ENCODE measurements at places on chromosomes 12 and 14. TPM values are rescaled to one million over a fixed set of nuclear protein-coding genes. Genes with fewer than 3 reads are reported as not detected.
A peak's percentile ranks its signal among the peaks of the same experiment; 100 is the strongest.

GRCh38 chr12:82176761-82177490 is 181.3 kb downstream of the CCDC59 start:
- no peak for DNase-seq

- no peak for DNase-seq
Measured at GRCh38 chr12:6546016-6546415, 9.8 kb downstream of the IFFO1 start.

DNA sequence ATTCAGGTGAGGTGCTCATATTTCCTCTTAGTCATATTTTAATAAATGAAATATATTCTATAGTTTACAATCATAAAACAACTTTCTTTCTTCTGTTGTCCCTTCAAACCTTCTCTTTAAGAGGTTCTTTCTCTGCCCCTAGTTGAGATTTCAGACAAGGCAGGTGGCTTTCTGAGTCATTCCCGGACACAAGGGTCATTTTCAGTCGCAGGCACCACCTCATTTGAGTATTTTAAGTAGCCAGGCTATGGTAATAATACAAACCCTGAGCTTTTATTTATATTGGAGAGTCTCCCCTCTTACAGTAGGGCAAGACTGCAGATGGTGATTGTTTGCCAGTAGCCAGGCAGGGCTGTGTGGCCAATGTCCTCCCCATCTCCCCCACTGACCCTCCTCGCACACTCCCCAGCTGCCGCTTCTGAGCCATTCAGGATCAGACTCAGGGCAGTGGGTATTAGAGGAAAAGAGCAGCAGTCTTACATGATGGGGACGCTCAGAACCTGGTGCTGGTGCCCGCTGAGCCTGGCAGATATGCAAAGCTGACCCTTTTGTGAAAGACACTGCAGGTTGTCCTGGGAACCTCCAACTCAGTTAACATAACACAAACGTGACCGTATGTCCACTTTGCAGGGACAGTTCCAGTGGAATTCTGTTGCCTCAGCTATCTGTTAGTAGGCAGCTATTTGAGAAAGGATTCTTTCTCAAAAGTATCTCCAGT is 101.1 kb upstream of the BCL2L14 start:
- DNase-seq = no peak

- DNase-seq = peak; percentile 35
Measured at GRCh38 chr14:102591372-102591943, 991 bp upstream of the RCOR1 start.

- DNase-seq = no peak
Measured at GRCh38 chr14:78153064-78153341, 17.2 kb upstream of the NRXN3 start.

DNA sequence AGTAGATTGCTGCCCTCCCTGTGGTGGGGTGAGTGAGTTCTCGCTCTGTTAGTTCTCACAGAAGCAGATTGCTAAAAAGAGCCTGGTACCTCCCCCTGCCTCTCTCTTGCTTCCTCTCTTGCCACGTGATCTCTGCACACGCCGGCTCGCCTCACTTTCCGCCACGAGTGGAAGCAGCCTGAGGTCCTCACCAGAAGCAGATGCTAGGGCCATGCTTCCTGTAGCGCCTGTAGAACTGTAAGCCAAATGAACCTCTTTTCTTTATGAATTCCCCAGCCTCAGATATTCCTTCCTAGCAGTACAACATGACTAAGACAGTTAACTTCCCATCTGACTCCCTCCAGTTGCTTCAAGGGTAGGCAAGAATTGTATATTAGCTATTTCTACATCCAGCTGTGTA is 76.2 kb downstream of the ETV6 start:
- no peak for DNase-seq

- no peak for DNase-seq
Measured at GRCh38 chr14:101289230-101289690, 272.0 kb upstream of the DIO3 start.

DNA sequence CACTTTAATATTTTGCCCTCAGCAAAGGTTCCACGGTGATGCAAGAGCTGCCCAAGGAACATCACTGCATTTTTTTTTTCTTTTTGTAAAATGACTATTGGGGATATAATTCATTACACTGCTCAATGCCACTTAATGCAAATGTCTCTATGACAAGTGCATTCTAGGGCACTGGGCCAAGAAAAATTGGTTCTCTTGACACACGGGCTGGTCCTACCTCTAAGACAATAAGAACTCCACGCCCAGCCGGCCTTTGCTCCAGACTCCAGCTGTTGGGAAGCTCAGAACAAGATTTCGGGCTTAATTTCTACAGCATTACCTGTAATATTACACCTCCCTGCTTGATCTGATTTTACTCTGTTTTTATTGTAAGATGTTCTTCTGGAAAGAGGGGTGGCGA is 48.8 kb upstream of the VRK1 start:
- no peak for DNase-seq

- no peak for DNase-seq
Measured at GRCh38 chr12:41514907-41515306, 326.8 kb downstream of the PDZRN4 start.

- DNase-seq = no peak
Measured at GRCh38 chr14:29856516-29856915, 71.1 kb downstream of the PRKD1 start.

- no peak for DNase-seq
Measured at GRCh38 chr14:65208548-65208947, 106.2 kb upstream of the MAX start.

- DNase-seq = peak; percentile 49
Measured at GRCh38 chr14:61889914-61890351, 127.7 kb downstream of the SNAPC1 start.

DNA sequence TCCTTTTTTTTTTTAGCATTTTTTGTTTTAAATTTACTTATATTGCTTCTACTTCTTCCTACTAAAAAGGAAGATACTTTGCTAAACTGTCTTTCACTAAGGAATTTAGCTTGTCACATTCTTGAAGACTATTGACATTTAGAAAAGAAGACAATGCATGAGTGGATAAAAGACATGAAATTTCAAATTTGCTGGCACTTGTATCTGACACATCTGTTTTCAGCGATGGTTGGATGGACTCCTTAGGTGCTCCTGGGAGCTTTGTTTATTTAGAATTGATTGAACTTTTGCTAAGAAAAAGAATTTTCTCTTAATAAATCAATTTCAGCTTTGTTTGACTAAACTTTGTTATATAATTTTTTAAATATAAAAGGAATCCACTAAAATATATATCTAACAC is 3.3 kb upstream of the KERA start:
- no peak for DNase-seq

GRCh38 chr14:91059576-91060350 is 678 bp downstream of the RPS6KA5 start:
- DNase-seq = peak; percentile 47

GRCh38 chr12:184811-185575 is 29.0 kb downstream of the SLC6A12 start:
- DNase-seq = no peak

- DNase-seq = no peak
Measured at GRCh38 chr12:120858306-120859088, 45.7 kb downstream of the SPPL3 start.

DNA sequence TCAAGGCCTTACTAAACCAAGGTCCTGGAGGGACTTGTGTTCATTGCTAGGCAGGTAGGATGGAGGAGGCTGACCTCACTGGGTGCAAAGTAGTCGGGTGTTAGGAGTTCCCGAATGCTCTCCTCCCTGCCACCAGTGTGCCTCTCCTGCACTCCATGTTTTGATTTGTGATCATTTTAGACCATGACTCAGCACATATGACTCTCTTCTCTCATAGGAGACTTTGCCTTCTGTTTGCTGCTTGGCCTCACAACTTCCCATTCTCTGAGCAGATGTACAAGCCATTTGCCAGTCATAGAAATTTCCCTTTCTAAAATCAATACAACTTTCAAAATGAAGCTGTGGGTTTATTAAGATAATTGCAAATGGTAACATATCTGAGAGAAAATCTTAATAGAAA is 46.6 kb upstream of the LRIG3 start:
- DNase-seq = no peak

- DNase-seq = no peak
Measured at GRCh38 chr12:104710940-104711689, 247.0 kb downstream of the SLC41A2 start.

- no peak for DNase-seq
Measured at GRCh38 chr12:75709503-75709902, 198.1 kb upstream of the KRR1 start.

The GARIN6 gene
- not detected for total RNA-seq

The MYO1H gene
- not detected for total RNA-seq

The RNASE7 gene
- not detected for total RNA-seq

The ZDHHC22 gene
- not detected for total RNA-seq

The NINJ2 gene
- 5.1 TPM for total RNA-seq

The KHNYN gene
- total RNA-seq = 132 TPM

The CMKLR1 gene
- total RNA-seq = not detected

The NRL gene
- 3.8 TPM for total RNA-seq

The CCDC197 gene
- not detected for total RNA-seq

All from naive thymus-derived CD4-positive, alpha-beta T cell (primary cell).